ENCODE measurements at places on chromosomes 13 and 19.

GRCh38 chr19:33306853-33307792 is 4.8 kb upstream of the CEBPA start:
- no peak for DNase-seq

DNA sequence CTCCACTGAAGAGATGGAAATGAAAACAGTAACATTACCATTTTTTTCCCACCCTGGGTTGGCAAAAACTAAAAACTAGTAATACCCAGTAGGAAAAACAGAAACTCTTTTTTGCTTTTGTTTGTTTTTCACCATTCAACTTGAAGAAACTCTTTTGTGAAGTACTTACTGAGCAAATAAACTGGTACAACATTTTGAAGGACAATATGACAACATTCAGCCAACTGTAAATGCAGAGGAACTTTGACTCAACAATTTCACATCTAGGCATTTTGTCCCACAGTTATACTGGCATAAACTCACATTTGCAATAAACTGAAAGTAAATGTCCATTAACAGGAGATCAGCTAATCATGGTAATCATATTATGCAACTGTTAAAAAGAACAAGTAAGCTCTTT is 152.5 kb downstream of the RNF17 start:
- no peak for DNase-seq

GRCh38 chr19:41552558-41552957 is 23.4 kb upstream of the CEACAM21 start:
- DNase-seq: no peak

GRCh38 chr13:79992111-79992510 is 348.8 kb downstream of the SPRY2 start:
- DNase-seq: no peak

DNA sequence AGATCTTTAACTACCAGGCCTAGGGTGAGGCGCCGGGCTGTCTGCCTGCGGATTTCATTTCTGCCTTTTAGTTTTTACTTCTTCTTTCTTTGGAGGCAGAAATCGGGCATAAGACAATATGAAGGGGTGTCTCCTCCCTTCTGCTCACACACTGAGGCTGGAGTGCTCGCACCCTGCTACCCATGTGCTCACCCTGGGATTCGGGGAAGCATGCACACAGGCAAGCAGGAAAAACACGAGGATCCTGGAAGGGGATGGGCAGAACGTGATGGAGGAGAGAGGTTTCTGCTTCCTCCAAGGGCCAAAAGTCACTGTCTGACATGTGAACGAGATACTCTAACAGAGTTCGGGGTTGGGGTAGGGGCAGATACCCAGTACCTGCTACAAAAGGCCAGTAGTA is 28.4 kb downstream of the ZNF823 start:
- no peak for DNase-seq

DNA sequence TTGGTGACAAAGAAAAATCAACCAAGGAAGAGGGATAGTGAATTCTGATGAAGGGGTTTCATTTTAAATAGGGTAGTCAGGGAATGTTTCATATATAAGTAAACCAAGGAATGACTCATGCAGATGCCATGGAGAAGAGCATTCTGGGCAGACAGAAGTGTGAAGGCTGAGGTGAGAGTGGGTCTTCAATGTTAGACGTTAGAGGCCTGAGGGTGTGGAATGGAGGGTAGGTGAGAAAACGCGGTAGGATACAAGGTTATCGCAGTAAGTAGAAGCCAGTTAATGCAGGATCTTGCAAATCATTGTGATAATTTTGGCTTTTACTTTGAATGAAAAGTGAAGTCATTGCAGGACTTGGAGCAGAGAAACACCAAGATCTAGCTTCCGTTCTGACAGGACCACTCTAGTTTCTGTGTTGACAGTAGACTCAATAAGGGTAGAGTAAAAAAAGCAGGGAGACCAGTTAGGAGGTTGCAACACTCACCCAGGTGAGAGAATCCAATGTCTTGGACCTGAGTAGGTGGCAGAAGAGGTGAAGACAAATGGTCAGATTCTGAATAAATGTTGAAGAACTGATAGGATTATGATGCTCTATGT is 225.2 kb upstream of the TMTC4 start:
- no peak for DNase-seq

DNA sequence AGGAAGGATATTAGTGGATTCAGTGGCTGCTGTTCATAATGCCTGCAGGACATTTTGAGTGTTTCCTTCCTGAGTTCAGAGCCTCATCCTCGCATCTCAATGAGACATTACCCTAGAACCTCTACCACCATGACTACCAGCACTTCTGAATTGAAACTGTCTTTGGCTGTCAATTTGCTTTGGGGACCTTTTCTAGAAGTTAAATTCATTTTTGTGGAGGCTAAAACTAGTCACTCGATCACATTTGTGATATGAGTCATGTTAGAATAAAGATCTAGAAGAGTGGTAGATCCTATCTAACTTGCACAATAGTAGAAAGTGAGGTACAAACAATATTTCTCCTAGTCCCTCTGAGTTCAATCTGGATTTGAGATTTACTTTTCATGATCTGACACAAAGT is 124.9 kb downstream of the KCNRG start:
- DNase-seq: no peak

DNA sequence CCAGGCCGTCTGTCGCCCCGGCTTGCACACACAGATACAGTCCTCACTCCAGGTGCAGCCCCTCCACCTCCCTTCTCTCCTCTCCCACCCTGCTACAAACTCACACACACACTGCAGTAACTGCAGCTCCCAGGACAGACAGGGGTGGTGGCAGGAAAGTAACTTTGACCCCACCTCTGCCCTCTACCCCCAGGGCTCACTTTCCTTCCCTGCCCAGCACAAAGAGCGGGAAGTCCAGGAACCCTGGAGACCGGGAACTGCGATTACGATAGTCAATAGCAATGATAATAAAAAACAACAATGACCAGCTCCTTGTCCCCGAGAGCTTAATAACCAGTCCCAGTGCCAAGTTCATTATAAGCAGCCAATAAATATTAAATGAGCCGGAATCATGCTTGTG is at the start of gene CEACAM20:
Gene CEACAM20, minus strand, starts transcription at position 140 of the 400 bp plus-strand sequence. CDS start 166 bp downstream, outside the sequence.
- no peak for DNase-seq

- DNase-seq: no peak
Measured at GRCh38 chr19:49167857-49168409, 10.3 kb downstream of the TRPM4 start.

DNA sequence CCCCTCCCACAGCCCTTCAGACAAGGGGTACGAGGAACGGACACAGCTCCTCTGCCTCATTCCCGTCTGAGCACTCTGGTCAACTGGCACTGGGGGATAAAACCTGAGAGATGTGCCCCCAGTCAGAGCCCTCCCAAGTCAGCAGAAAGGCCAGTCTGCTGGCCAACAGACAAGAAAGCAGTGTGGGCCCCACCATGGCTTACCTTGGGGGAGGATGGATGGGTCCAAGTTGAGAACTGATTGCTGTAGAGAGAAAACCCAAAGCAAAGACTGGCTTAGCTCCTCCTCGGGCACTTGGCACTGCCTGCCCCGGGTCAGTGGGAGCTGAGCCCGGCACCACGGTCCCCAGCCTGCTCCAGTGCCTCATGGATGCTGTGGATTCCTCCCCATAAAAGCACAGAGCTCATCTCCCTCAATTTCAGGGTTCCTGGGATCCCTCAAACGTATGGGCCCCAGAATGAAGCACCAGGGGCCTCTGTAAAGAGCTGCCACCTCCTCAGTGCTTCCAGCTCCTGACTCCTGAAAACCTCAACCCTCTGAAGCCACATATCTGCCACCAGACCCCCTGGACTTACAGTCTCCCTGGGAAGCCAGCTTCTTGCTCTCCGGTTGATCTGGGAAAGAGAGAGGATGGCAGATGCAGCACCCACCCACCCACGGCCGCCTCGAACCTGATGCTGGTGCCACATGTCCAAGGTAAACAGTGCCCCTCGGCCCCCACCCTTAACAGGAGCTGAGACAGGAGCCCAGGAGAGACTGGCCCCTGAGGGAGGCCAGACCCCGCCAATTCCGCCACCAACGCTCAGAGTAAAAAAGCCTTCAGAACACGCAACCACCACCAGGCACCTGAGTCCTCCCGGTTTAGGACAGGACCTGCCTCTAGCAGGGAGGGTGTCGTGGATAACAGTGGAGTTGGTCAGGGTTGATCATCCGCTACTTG is 3.3 kb downstream of the KHSRP start:
- DNase-seq: no peak

All from RWPE1 (cell line).